Cardiac muscle cell (in vitro differentiated cells and primary cell): ENCODE measurements at places on chromosomes 16 and 17. TPM values are rescaled to one million over a fixed set of nuclear protein-coding genes. Genes with fewer than 3 reads are reported as not detected.

CD300LG gene
- total RNA-seq: not detected in 2 replicates

SLC13A2 gene
- not detected in 2 replicates for total RNA-seq

- peaks cover 55% of the 10 kb centered on the region for H3K36me3 ChIP-seq
- no peaks in the 10 kb centered on the region for H3K4me1 ChIP-seq
- no peak overlapping the region for H3K27ac ChIP-seq
Observed at GRCh38 chr17:4072487-4073157, 70.2 kb downstream of the ZZEF1 start.

MOSMO gene
- 14.5 and 14.7 TPM in 2 replicates for total RNA-seq

DNA sequence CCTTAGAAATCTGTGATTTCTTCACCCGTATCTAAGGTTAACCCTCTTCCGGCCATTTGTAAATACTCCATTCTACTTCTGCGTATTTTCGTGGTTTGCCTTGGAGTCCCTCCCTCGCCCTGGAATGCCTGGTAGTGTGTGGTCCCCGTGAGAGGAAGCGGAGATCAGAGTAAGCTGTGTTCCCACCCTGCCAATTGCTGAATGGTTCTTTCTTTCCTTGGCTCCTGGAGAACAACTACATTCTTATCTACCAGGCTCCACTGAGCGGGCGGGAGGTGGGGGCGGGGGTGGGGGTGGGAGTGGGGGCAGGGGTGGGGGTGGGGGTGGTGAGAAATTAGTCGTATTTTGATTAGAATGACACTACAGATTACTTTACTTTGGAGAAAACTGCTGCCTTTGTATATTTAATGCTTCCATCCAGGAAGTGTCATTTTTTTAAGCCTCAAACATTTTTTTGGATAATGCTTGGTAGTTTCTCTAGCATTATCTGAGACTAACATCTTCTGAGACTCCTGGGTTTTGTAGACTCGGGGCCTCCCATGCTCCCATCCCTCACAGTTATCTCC is 20.9 kb upstream of the FASN start:
- no peaks in the 10 kb centered on the region for H3K36me3 ChIP-seq
- H3K27ac ChIP-seq: peak overlapping the region; percentile 90
- peak; percentile 44 for DNase-seq
- H3K4me1 ChIP-seq: peaks cover 47% of the 10 kb centered on the region
- H3K27me3 ChIP-seq: no peaks in the 10 kb centered on the region
- no peak overlapping the region for H3K4me3 ChIP-seq

DNA sequence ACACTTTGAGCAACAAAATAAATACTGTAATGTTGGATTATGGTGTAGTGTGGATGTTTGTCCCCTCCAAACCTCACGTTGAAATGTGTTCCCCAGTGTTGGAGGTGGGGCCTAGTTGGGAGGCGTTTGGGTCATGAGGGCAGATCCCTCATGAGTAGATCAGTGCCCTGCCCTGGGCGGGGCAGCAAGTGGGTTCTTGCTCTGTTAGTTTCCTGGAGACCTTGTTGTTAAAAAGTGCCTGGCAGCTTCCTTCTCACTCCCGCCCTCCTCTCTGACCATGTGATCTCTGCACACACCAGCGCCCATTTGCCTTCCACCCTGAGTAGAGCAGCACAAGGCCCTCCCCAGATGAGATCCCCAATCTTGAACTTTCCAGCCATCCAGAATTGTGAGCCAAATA is 67.7 kb downstream of the MPRIP start:
- H3K27me3 ChIP-seq: no peaks in the 10 kb centered on the region
- no peak for DNase-seq
- H3K36me3 ChIP-seq: no peaks in the 10 kb centered on the region
- H3K4me1 ChIP-seq: peaks cover 41% of the 10 kb centered on the region
- no peak overlapping the region for H3K27ac ChIP-seq

KRTAP4-5 gene
- not detected in 2 replicates for total RNA-seq

- no peaks in the 10 kb centered on the region for H3K4me1 ChIP-seq
Observed at GRCh38 chr17:82933911-82934310, 94.1 kb upstream of the ZNF750 start.
